NCI-H1694 treated with DMSO at 0.1 percent for 48 hours (cell line): ENCODE measurements at places on chromosomes 5 and 9.

DNA sequence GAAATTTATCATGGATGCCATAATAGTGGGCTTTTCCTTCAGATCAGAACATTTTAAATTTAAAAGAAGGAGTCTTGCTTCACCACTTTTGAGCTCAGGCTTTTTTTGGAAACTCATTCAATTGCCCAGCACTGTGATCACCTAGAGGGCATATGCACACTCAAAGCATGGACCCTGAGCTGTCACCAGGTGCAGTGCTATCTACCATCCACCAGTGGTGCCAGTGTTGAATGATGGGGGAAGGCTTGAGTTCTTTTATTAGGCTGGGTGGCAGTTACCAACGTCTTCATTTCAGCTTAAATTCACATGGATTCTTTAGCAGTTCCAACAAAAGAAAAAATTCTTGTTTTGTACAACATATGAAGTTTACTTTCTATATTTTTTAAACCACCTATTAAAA, 164.1 kb downstream of the CFAP90 start:
- no peak for DNase-seq

- DNase-seq, result no peak
Measured at GRCh38 chr5:171810227-171810626, 24.6 kb downstream of the SMIM23 start.

- DNase-seq, result no peak
Measured at GRCh38 chr5:6539060-6539459, 90.4 kb downstream of the UBE2QL1 start.

- DNase-seq, result no peak
Measured at GRCh38 chr5:141495453-141495811, 6.6 kb downstream of the PCDHGC5 start.

DNA sequence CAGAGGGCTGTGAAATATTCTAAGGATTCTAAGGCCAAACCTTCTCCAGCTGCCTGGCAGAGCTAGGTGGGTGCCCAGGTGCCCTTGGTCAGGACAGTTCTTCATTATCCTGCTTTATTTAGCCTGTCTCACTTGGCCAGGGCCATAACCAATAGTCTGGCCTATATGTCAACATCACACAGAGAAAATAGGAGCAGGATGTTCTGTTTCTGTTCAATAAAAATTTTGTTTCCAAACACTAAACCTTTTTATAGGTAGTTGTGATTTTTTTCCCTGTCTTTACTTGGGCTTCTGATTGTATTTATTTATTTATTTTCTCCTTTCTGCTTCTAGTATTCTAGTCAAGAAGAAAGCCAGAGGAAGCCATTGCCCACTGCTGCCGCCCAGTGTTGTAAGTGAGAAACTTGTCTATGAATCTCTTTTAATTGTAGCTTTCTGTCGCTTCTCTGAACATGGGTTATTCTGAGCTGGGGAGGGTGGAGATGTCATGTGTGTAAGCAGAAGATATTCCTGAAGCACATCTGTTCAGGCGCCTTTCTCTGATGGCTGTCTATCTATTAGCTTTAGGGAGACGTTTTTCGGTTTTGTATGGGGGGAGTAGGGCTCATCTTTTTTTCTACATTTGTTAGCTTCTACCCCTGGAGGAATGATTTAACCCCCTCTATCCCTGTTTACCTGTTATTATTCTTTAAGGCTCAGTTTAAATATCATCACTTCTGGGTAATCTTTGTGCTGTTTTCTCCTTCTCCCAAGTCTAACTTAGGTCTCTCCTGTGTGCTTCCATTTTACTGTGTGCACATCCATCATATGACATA, 97.1 kb downstream of the UNC13B start:
- DNase-seq, result peak; percentile 61

GRCh38 chr9:21696411-21696871, 106.0 kb upstream of the MTAP start:
- DNase-seq, result no peak

GRCh38 chr9:109409773-109410397, 88.2 kb downstream of the PTPN3 start:
- no peak for DNase-seq

DNA sequence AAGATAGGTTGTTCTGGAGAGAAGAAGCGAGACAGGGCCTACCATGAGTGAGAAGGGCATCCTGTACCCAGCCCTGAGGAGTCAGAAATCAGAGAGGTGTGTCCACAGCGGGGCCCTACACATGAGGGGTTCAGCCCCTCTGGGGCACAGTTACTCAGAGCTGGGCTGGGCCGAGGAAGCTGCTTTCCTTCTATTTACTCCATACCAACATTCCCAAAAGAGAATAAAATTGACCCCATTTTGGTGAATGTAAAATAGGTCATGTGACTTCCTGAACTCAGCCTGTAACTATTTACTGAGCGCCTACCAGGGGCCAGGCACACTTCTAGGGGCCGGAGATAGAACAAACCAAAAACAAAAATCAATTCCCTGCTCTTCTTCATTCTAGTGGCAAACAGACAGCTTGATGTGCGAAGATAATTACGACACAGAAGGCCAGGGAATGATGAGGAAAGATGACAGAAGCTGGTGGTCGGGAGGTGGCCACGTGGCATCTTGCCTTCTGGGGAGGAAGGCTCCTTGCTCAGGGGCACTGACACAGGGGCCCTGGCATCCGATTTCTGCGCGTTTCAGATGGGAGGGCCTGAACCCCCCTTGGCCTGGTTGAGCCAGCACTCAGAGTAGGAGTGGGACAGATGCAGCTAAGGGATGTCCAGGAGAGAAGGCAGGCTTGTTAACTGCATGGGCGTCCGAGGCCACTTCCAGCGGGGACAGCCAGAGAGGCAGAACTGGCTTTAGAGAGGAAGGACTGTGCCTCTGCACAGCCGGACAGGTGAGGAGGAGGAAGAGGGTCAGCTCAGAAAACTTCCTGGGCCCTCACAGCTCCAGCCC, 121.8 kb downstream of the NSG2 start:
- DNase-seq, result no peak

- no peak for DNase-seq
Measured at GRCh38 chr9:89905606-89906338, 301.0 kb downstream of the GADD45G start.

GRCh38 chr5:176542596-176543427, 5.6 kb upstream of the RNF44 start:
- DNase-seq, result no peak

- no peak for DNase-seq
Measured at GRCh38 chr5:120162321-120162720, 301.8 kb upstream of the PRR16 start.

DNA sequence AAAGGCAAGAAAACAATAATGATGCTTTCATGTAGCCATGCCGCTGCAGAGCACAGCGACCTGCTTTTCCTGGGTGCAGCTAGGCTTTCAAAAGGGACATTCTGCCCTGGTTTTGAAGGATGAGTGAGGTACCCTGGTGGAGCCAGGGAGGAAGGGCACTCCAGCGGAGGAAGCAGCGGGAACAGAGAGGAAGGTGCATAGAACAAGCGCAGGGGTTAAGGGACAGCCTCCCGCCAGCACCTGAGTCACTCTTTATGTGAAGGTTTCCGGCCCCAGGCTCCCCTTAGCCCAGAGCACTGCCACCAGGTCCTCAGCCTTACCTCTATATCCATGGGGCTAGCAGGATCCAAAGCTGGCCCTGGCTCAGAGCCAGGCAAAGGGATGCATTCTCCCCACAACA, 221.1 kb downstream of the CDK5RAP2 start:
- DNase-seq, result no peak

DNA sequence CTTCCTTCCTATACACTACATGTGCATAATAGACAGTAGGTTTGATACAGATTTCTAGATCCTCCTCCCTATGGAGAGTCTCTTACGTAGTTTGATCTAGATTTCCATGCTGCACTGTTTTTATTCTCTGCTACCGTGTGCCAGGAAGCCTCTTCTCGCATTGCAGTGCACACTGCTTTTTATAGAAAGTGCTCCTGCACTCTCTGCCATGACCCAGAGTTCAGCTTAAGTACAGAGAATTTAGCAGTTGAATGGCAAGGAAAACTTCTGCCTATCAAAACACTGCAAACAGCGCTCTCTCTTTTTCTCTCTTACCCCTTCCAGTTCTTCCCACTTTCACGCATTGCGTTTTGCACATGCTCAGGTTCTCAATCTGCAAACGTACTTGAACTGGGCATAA, 187.4 kb downstream of the ARHGAP26 start:
- no peak for DNase-seq
